ENCODE measurements at places on chromosomes 11 and 22. TPM values are rescaled to one million over a fixed set of nuclear protein-coding genes. Genes with fewer than 3 reads are reported as not detected.

The GSTT2B gene
- total RNA-seq, result 0.35 TPM

The OR52A5 gene
- not detected for total RNA-seq

The GGTLC3 gene
- not detected for total RNA-seq

The OR10V1 gene
- total RNA-seq, result not detected

The ABCG4 gene
- total RNA-seq, result 0.47 TPM

The PLEKHA7 gene
- total RNA-seq, result 51.3 TPM

The H19 gene
- 10.4 TPM for total RNA-seq

The FXYD2 gene
- 17.3 TPM for total RNA-seq

Measured in A549 treated with dexamethasone at 1 μM for 4 hours (cell line).